Frontal cortex (tissue), 4 donors: ENCODE measurements at places on chromosomes 7 and 10. TPM values are rescaled to one million over a fixed set of nuclear protein-coding genes. Genes with fewer than 3 reads are reported as not detected.

Gene TDRD1
- total RNA-seq: 0.41 TPM

Gene HOXA6
- not detected for total RNA-seq

Gene TMEM130
- 4.9 TPM for total RNA-seq

Gene FZD8
- 13.0 TPM for total RNA-seq

Gene ACSM6
- total RNA-seq: not detected
